ENCODE measurements at places on chromosomes 4 and X. TPM values are rescaled to one million over a fixed set of nuclear protein-coding genes. Genes with fewer than 3 reads are reported as not detected.

Gene ANXA10
- total RNA-seq, result not detected

Gene SMR3A
- total RNA-seq, result not detected

Gene TLR1
- 18.1 TPM for total RNA-seq

Gene GRIA3
- total RNA-seq, result 7.2 TPM

Gene UGT2B17
- total RNA-seq, result not detected

Gene CSAG2
- total RNA-seq, result not detected

Gene PWWP3B
- not detected for total RNA-seq

Gene FAM133A
- 0.65 TPM for total RNA-seq

Gene TCEAL1
- 37.0 TPM for total RNA-seq

Gene TMPRSS11F
- not detected for total RNA-seq

Gene SLC25A53
- total RNA-seq, result 8.2 TPM

Gene MAGEB17
- not detected for total RNA-seq

All from aorta (tissue), 5 donors.